ENCODE measurements at places on chromosomes 2 and 18.

- DNase-seq, result no peak
Measured at GRCh38 chr2:142966284-142966683, 88.8 kb downstream of the KYNU start.

DNA sequence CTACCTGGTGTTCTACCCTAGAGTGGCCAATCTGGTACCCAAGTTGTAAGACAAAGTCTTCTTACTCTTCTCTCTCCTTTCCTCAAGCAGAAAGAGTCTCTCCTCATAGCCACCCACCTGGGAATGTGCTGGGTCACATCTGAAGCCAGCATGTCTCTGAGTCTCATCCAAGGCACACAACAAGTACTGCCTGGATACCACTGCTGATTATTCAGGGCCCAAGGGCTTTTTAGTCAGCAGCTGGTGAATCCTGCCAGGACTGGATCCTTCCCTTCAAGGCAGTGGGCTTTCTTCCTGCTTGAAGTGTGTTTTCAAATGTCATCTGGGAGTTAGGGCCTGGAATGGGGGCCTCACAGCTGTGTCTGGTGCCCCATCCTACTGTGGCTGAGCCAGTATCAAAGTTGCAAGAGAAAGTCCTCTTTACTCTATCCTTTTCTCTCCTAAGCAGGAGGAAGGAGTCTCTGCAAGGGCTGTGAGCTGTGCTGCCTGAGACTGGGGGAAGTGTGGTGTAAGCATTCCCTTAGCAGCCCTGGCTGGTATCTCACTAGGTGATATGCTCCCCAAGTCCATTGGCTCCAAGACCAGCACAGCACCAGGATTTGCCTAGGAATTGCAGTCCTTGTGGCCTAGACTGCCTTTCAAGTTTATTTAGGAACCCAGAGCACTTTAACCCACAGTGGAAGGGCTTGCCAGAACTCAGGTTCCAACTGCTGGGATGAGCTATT is 27.2 kb downstream of the OXER1 start:
- DNase-seq, result no peak

DNA sequence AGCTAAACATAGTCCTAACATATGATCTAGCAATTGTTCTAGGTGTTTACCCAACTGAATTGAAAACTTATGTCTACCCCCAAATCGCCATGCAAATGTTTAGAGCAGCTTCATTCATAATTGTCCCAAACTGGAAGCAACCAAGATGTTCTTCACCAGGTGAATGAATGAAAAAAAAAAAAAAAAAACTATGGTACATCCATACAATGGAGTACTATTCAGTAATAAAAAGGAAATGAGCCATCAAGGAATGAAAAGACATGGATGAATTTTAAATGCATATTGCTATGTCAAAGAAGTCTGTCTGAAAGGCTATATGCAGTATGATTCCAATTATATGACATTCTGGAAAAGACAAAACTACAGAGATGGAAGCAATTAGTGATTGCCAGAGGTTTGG is 98.6 kb upstream of the ITPRID2 start:
- no peak for DNase-seq

DNA sequence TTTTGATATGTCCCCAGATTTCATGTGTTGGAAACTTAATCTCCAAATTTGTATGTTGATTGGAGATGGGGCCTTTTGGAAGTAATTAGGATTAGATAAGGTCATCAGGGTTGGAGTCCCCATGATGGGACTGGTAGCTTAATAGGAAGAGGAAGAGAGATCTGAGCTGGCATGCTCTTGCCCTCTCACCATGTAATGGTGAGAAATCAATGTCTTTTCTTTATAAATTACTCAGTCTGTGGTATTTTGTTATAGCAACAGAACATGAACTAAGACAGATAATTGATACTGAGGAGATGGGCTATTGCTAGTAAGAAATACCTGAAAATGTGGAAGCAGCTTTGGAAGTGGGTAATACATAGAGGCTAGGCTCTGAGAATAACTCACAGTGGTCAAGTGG is 48.0 kb downstream of the CDC42EP3 start:
- DNase-seq, result no peak

- no peak for DNase-seq
Measured at GRCh38 chr2:120391911-120392665, 46.2 kb downstream of the INHBB start.

DNA sequence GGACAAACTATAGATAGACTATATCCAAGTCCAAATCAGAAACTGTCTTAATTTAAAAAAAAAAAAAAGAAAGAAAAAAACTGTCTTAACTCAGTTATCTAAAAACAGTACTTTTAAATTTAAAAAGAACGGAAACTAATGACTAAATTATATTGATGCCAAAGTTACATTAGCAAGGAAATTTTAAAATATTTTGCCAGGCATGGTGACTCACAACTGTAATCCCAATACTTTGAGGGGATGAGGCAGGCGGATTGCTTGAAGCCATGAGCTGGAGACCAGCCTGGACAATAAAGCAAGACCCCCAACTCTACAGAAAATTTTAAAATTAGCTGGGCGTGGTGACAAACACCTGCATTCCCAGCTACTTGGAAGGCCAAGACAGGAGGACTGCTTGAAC is 30.9 kb downstream of the MEMO1 start:
- DNase-seq, result no peak

DNA sequence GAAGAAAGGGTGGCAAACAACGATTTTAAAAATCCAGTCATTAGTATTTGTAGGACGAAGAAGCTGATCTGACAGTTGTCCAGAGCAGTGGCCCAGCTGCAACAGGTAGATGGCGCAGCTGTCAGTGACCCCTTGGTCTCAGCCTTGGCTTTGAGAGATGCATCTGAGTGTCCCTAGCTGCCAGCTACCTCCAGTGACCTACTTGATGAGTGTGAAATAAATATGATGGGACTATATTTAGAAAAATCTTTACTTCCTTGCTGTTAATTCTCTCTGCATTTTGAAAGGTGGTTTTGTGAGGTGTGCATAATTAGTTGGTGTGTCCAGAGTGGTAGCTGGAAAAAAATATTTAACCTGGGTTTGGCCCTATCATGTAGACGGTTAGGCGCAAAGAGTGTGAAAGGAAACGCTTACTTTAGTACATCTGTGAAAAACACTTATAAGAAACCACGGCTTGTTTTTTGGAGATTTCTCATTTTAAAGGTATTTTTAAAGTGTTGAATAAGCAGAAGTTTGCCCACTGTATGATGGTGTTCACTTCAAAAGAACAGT is 963 bp downstream of the INPP1 start:
- no peak for DNase-seq

DNA sequence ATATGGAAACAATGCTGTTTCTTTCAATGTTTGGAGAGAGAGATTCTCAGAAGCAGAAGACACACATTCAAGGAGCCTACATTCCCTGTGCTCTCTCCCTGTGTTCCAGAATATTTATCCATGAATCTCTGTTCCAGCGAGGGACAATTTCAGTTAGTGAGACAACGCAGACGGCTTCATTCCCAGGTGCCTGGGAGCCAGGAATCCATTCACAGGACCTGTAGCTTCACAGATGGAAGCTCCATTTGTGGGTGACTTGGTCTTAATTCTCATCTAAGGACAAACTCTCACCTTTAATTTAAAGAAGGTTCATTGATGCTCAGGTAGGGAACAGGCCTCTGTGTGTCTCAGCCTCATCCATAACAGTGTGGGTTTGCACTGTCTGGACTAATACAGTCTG is 1156.6 kb downstream of the RPIA start:
- DNase-seq, result no peak

GRCh38 chr2:96874198-96874831 is 4.4 kb upstream of the SEMA4C start:
- no peak for DNase-seq

DNA sequence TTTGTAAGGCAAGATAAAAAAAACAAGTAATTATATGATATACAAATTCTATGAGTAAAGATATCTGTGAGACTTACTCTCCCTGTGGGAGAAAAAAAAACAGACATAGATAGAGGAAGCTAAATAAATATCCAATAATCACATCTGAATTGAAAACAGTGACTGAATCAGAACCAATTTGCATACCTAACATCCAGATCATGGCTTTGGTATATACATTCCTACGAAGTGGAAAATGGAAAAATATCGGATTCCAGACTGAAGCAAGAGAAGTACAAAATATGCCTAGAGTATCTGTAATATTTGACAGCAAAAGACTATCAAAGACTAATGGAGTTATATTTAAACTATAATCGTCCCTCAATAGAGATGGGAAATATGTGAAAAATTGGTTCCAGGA is 1108.1 kb upstream of the CHAC2 start:
- DNase-seq, result no peak

GRCh38 chr18:11512096-11513025 is 97.0 kb upstream of the SLC35G4 start:
- no peak for DNase-seq

GRCh38 chr2:134365356-134365755 is 111.5 kb downstream of the MGAT5 start:
- DNase-seq, result no peak

DNA sequence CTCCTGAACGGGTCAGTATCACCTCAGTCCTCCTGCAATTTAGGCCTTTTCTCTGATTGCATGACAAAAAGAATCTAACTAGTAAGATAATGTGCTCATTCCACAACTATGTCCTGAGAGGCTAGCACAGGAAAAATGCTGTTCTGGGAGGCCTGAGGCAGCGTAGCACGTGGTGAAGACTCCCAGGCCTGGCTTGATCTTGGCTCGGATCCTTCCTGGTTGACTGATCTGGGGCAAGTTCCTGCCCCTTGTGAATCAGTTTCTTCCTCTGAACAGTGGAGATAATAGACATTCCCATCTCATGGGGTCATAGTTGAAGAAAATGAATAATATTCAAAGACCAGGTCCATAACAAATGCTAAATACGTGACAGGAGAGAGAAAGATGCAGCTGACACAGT is 12.3 kb downstream of the FBLN7 start:
- no peak for DNase-seq

- DNase-seq, result no peak
Measured at GRCh38 chr18:79629606-79630005, 50.0 kb upstream of the CTDP1 start.

- no peak for DNase-seq
Measured at GRCh38 chr18:9708434-9709303, 568 bp downstream of the RAB31 start.

GRCh38 chr2:162579986-162580385 is 236.1 kb downstream of the GCA start:
- DNase-seq, result no peak
